AG04449 (cell line): ENCODE measurements at places on chromosomes 1 and 21.

- no peak for DNase-seq
Measured at GRCh38 chr21:43782431-43783097, 6.5 kb upstream of the CSTB start.

DNA sequence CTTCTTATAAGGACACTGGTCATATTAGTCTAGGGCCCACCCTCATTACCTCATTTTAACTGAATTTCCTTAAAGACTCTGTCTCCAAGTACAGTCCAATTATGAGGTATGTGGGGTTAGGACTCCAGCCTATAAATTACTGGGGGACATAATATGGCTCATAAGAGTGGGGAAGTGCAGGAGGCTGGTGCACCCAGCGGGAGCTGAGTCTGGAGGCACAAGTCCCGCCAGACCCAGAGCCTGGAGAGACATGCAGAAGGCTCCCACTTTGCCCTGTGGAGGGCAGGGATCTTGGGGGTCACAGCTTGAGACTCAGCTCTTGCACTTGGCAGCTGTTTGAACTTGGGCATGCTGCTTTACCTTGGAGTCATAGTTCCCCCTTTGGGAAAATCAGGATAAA, 250.4 kb downstream of the RHOU start:
- no peak for DNase-seq

DNA sequence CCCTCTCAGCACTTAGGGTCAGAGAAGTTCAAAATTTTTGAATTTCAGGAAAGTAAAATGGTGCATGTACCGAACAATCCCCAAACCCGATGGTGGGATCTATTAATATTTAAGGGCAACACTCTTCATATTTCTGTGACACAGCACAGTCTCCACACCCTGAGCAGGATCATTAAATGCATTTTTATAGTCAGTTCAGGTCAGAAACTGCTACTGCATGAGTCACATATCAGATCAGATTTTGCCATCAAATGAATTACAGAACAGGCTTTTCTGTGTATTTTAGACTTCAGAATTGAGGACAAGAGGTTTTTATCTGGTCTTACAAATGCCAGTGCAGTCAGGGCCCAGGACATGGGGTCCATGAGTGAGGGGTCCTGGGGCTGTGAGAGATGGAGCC, 79.2 kb downstream of the RIPK4 start:
- no peak for DNase-seq

- no peak for DNase-seq
Measured at GRCh38 chr1:204924013-204924759, 53.5 kb downstream of the NFASC start.

DNA sequence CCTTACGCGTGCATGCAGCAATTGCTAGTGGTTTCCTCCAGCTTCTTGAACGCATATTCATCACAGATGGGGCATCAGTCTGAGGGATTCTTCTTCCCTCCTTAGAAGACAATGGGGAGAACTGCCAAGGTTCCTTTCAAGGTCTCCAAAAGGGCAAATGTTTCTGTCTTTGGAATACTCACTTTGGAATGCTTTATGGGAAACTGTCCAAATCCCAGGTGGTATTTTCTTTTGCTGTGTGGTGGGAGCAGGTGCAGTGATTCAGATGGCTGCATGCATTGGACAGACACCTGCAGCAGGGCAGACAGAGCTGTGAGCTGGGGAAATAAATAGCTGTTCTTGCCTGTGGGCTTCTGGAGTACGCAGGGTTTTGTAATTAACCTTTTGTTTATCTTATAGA, 40.5 kb downstream of the URB2 start:
- DNase-seq, result no peak

DNA sequence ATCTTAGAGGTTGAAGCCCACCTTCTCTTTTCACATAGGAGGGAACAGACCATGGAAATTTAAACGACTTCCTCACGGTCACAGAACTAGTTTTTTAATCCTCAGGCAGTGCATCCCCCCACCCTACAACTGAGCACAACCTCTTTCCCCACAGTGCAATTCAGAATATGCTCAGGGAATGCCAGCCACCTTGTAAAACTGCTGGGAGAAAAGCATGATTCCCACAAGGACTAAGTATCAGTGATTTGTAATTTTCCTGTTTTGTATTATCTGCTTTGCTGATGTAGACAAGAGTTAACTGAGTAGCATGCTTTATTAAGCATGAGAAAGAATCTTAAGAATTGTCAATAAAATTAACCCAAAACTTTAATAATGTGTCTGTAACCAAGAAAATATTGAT, 23.8 kb downstream of the TMEM50A start:
- DNase-seq, result no peak

- DNase-seq, result no peak
Measured at GRCh38 chr1:186577216-186577615, 103.0 kb downstream of the PTGS2 start.

DNA sequence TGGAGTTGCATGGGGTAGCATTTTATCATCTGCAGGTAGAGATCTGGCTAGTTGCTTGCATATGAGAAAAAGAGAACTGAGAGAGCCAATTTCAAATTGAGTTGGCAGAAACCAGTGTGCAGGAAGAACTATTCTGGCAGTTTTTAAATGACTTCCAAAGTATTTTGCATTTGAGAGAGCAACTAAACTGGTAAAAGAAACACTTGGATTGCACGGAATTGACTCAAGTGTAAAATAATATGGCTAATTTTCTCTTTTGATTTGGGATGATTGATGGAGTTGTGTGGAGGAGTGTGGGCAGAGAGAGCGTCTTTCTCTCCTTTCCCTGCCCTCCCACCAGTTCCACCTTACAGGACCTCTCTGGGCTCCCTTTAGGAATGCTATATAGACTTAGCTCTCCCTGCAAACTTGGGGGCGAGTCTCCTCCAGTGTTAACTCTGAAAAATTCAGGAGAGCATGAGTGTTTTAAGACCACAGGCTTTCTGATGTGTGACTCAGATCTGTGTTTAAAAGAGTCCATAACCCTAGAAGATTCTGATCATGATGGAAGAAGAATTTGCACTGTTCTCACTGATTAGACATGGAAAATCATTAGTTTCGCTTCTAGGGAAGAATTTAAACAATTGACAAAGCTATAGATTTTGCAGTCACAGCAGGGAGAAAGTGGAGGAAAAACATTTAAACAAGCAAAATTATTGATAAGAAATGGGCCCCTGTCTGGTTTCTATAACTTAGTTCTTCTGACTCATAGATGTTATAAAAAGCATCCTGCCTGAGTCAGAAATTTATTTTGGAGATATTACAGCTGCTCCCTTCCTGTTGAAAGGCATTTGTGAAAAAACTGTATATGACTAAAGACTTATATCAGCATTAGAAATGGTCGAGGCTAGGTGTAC, 24.9 kb upstream of the CTBS start:
- no peak for DNase-seq

- DNase-seq, result no peak
Measured at GRCh38 chr1:184945029-184945428, 29.3 kb downstream of the NIBAN1 start.

GRCh38 chr1:205258719-205259118, 31.0 kb downstream of the TMCC2 start:
- DNase-seq, result no peak

GRCh38 chr21:27339902-27340301, 373.0 kb upstream of the ADAMTS5 start:
- no peak for DNase-seq

- DNase-seq, result no peak
Measured at GRCh38 chr21:29307718-29308455, 9.2 kb downstream of the BACH1 start.

DNA sequence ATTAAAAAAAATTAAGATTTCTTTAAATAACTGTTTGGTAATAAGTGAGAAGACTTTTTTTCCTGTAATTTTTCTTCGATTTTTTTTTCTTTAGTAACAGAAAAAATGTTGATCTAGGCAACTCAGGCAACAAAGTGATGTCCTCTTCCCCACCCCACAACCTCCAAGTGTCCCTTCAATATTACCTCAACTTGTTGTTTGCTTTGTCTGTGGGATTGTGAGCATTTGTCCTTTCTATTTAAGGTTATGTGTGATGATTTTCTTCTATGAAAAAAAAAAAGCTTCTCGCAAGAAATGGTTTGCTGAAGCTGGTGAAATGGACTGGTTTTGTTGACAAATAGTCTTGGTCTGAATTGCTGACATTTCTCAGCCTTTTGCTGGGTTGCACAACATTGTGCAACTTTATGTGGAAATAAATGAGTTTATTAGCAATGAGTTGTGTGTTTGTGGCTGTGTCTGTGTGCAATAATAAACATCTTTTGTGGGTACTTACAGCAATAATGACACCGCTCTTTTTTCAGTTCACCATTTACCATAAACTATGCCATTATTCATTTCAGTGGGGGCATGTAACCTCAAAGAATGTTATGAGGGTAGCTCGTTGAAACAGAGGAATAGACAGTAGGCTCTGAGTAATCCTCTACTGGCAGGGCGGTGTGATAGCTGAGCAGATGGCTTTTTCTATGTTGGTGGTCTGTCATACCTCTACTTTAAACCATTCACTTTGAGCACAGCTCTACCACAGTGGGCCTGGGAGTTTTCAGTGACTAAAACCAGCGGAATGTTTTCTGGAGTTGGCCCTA, 218.4 kb downstream of the HLX start:
- DNase-seq, result peak; percentile 98

DNA sequence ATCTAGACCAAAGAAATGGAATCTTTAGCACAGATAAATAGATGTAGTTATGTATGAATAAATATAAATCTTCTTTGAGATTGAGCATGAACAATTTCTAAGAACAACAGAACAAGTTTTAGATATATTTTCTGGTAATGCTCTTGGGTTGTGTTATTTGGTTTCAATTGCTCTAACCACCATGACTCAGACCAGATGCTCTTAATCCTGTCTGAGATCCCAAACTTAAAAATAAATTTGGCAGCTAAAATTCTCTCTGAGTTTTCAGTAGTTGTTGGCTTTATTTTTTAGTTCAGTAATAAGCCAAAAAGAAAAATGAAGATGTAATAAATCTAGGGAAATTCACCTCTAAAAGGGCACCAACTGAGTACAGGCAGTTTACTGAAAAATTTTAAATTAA, 1693.4 kb downstream of the NCAM2 start:
- no peak for DNase-seq

- DNase-seq, result no peak
Measured at GRCh38 chr1:230101556-230101955, 34.5 kb downstream of the GALNT2 start.

GRCh38 chr1:199302554-199302953, 663.7 kb downstream of the PTPRC start:
- no peak for DNase-seq

GRCh38 chr1:150385537-150386445, 21.8 kb downstream of the RPRD2 start:
- DNase-seq, result no peak

DNA sequence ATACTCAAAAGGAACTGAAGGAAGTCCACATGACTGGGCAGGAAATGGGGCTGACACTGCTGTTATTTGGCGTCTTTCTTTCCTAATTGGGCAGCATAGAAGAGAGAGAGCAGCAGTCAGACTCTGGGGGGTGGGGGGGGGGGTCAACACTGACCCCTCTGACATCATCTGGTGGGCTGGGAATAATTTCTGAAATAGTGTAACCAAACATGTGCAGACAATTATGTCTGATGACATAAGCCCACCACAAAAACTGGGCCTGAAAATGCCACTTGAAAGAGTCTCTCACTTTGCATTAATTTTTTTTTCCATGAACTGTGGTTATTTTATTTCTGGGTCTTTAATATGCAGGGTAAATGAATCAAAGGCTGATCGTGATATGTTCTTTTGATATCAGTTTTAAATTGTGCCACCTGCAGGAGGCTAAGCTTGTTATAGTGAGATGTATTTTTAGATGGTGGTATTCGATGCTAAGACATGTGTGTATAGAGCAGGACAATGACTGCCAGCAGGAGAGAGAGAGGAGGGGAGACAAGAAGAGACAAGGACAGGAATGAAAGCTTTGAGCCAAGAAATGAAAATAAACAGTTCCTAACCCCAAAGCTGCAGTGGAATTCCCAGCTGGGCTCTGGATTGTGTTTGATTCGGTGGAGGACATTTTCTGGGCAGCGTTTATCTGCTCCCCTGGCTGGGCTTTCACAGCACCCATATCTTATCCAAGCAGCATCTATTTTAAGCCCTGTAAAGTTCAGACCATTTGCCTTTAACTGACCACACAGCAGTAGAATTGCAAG, 264.7 kb downstream of the PBX1 start:
- DNase-seq, result no peak

DNA sequence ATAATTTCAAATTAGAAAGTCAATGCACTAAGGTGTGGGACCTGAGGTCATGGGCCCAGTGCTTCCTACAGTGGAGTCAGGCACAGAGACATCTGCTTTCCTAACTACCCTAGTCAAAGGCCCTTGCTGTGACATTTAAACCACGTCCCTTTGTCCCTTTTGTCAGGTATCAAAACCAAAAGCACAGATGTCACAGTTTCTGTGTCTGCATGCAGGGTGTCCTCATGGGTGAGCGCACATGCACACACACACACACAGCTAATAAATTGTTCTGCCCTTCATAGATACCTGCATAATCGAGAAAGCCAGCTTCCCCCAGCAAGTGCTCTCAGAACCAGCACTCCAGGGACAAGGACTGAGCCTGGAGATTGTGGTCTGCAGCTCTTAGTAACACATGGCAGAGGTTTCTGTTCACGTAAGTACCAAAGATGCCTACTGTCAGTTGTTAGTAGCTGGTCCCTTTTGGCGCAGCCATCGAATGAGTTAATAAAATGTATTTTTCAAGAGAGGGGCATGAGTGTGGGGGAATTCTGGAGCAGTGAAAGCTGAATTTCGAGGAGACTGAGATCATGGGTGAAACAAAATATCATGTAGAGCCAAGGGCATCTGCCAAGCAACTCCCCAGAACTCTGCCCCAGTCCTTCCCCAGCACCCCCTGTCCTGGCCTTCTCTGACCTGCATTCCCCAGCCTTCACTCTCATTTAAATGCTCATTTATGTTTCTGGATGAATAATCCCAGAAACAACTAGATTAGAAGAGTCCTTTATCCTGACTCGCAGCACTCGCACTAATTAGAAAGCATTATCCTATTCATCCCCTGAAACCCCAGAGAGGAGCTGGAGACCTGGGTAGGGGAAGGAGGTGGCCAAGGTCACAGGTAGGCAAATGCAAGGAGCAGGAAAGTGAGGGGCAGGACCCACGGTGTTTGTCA, 25.5 kb downstream of the TNR start:
- DNase-seq, result no peak

DNA sequence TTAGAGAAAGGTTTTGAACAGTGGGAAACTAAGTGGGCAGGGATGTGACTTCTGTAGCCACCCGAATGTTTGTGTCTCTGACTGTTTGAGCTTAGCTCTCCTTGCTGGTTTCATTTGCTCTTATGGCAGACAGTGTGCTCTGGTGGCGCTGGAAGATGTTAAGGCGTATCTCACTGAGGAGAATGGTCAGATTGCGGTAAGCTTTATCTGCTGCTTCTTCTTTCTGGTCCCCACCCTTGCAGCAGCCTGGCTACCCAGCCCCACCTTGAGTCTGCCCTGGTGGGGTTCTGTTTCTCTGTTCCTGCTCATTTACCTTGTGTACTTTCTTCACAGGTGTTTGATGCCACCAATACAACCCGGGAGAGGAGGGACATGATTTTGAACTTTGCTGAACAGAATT, 9.9 kb downstream of the PFKFB2 start:
- no peak for DNase-seq

GRCh38 chr1:110603058-110603457, 3.1 kb downstream of the KCNA2 start:
- DNase-seq, result no peak

GRCh38 chr21:33816174-33816573, 99.4 kb downstream of the ATP5PO start:
- DNase-seq, result no peak
